ENCODE measurements at places on chromosomes 3 and 15.

DNA sequence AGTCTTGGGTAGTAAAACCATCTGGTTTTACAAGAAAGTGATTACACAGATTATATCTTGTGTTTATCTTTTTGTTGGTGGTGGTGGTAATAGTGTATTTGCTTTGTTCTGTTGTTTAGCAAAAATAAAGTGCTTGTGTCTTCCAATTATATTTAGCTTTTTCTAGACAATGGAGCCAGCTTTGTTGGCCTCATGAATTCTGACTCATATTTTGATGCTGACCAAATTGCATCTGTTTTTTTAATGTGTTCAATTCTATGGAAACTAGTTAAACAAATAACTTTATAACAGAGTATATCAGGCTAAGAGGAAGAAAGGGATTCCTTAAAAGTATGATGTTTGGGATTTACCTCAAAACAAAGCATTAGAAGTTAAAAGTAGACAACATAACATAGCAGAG lies 69.3 kb upstream of the BFSP2 start:
- DNase-seq = no peak

DNA sequence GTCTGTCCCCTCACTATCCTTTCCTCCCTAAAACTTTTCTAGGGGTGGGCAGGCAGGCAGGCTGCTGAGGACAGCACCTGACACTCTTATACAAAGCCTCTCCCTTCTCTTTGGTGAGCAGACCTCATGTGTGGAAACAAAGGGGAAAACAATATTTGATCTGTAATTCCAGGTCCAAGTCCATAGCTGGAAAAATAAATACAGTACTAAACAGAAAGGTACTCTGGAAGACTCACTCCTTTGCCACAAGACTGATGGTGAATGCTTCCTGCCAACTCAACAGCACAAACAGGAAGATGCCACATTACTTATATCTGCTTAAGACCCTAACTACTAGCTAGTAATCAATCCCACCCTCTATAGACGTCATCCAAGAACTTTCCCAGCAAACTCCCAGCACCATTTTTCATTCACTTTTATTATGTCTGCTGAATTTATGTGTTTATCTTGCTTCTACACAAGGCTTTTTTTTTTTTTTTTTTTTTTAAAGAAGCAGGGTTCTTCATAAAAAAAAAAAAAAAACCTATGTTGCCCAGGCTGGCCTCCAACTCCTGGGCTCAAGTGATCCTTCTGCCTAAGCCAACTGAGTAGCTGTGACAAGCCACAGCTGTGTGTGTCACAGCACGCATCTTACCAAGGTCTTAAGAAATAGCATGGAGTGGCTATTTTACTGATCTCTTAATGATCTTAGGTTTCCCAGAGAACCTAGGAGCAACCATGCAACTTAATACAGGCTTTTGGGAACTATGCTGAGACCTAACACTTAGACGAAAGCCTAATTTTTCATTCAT lies 44.2 kb upstream of the CSPG5 start:
- DNase-seq = no peak

- DNase-seq = no peak
Observed at GRCh38 chr15:65653801-65654521, 32.2 kb downstream of the SLC24A1 start.

- no peak for DNase-seq
Observed at GRCh38 chr3:186303965-186304364, 58.1 kb downstream of the DGKG start.

DNA sequence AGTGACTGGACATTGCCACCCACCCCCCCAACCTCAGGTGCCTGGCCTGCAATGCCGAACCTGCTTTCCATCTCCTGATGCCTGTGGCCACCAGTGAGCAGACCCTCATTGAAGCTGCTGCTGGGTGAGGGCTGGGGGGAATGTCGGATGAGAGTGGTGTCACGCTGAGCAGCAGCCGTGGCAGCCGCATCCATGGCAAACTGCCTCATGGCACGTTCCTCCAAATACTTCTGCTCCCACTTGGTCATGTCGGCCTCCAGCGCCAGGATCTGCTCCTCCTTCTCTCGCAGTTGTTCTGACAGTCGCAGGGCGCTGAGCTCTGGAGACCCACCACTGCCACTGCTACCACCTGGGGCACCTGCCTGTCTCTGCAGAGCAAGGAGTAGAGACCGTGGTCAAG lies 14.2 kb downstream of the AMOTL2 start:
- no peak for DNase-seq

Measured in stimulated activated CD4-positive, alpha-beta T cell treated with anti-CD3 and anti-CD28 coated beads, TNF-alpha, amount 100 ng/mL, for 24 hours (primary cell).